ENCODE measurements at places on chromosomes 4 and X. TPM values are rescaled to one million over a fixed set of nuclear protein-coding genes. Genes with fewer than 3 reads are reported as not detected.
A peak's percentile ranks its signal among the peaks of the same experiment; 100 is the strongest.

ZFP92 gene
- 2.4 TPM for total RNA-seq

ATP2B3 gene
- not detected for total RNA-seq

DDX60 gene
- 47.6 TPM for total RNA-seq

GRPR gene
- not detected for total RNA-seq

GRCh38 chr4:77100234-77100633 is 24.4 kb upstream of the CCNI start:
- no peaks in the 10 kb centered on the region for H3K36me3 ChIP-seq
- H3K27me3 ChIP-seq, result no peaks in the 10 kb centered on the region
- H3K4me3 ChIP-seq, result no peak overlapping the region
- no peak for DNase-seq
- H3K27ac ChIP-seq, result no peak overlapping the region

DNA sequence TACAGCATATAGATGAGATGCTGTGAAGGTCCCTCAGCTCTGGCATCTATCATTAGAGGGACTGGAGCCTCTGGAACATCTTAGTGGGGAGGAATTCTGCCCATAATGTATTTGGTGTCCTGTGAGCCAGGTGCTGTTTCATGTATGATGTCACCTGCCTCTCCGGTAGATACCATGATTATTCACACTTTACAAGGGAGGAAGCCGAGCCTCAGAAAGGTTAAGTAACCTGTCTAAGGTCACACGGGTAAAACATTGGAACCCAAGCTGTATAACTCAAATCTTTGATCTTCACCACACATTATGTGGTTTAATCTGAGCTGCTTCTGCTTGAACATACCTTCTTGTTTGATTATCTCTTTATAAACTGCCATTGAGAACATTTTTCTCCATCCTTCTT is 442.8 kb downstream of the BCOR start:
- H3K27me3 ChIP-seq, result no peaks in the 10 kb centered on the region
- no peak overlapping the region for H3K4me3 ChIP-seq
- H3K27ac ChIP-seq, result no peak overlapping the region
- DNase-seq, result no peak
- no peaks in the 10 kb centered on the region for H3K4me1 ChIP-seq
- H3K36me3 ChIP-seq, result no peaks in the 10 kb centered on the region

DNA sequence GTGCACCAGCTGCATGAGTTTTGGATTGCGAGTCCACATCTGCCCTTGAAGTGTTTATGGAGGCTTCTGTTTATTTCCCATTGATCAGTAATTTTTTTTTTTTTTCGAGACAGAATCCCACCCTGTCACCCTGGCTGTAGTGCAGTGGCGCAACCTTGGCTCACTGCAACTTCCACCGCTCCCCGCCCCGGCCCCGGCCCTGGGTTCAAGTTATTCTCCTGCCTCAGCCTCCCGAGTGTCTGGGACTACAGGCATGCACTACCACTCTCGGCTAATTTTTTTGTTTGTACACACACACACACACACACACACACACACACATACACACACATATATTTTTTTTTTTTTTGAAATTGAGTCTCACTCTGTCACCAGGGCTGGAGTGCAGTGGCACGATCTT is 46.1 kb downstream of the SMAD1 start:
- H3K27me3 ChIP-seq, result no peaks in the 10 kb centered on the region
- no peak overlapping the region for H3K27ac ChIP-seq
- no peak for DNase-seq
- peaks cover 8% of the 10 kb centered on the region for H3K4me1 ChIP-seq
- no peaks in the 10 kb centered on the region for H3K36me3 ChIP-seq
- no peak overlapping the region for H3K4me3 ChIP-seq

DNA sequence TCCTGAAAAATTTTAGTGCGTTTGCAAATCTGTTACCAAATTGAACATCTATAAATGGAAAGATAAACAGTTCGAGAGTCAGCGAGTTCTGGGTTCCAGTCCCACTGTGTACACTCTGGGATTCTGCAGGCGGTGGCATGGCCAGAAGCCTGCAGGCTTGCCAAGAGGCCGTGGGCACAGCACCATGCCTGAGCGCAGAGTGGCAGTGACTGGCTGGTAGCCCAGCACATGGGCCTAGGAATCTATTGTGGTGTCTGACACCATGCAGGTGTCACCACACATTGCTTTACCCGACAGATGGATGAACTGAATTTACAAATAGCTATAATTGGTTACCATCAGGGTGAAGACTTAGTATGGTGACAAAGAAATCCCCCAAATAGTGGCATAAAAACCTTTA is 71.7 kb upstream of the TLR3 start:
- no peaks in the 10 kb centered on the region for H3K4me1 ChIP-seq
- no peak overlapping the region for H3K4me3 ChIP-seq
- no peak for DNase-seq
- no peaks in the 10 kb centered on the region for H3K36me3 ChIP-seq
- H3K27ac ChIP-seq, result no peak overlapping the region

DNA sequence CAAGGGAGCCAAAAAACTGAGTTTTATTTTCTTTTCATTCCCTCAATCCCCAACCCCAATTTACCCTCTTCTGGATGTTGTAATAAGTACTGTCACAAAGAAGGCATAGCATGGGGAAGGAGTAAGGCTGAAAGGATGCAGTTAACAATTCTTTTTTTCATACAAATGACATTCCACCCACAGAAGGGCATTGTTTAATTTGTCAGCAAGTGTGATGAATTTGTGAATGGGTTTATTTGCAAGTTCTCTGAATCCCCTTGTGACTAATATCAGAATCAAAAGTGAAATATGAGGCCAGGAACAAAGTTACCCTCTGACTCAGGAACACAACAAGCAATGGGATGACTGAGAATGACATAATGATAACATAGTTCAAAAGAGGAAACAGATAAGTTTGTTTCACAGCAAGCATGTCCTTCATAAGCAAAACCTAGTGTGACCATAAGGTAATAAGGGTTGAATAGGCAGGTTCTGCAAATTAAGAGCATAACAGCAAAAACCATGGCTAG is 2.1 kb downstream of the GEMIN8 start:
- H3K4me3 ChIP-seq, result no peak overlapping the region
- peaks cover 39% of the 10 kb centered on the region for H3K4me1 ChIP-seq
- H3K36me3 ChIP-seq, result no peaks in the 10 kb centered on the region
- no peak for DNase-seq
- peak overlapping the region; percentile 89 for H3K27ac ChIP-seq

DNA sequence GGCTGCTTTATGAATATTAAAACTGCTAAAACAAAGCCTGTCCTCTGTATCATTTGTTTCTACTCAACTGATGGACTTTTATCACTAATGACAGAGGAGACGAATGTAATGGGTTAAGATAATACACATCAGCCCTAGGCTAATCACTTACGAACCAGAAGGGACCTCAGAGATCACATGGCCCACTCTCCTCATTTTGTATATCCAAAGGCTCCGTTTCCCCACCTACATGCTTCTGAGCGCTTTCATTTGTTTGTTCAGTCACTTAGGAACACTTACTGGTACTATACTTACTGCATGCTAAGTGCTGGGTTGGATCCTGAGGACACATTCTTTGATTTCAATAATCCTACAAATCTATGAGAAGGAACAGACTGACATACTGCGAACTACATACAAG is 169.3 kb downstream of the CEP135 start:
- H3K36me3 ChIP-seq, result no peaks in the 10 kb centered on the region
- H3K27ac ChIP-seq, result no peak overlapping the region
- peaks cover 4% of the 10 kb centered on the region for H3K4me1 ChIP-seq
- no peaks in the 10 kb centered on the region for H3K27me3 ChIP-seq

DNA sequence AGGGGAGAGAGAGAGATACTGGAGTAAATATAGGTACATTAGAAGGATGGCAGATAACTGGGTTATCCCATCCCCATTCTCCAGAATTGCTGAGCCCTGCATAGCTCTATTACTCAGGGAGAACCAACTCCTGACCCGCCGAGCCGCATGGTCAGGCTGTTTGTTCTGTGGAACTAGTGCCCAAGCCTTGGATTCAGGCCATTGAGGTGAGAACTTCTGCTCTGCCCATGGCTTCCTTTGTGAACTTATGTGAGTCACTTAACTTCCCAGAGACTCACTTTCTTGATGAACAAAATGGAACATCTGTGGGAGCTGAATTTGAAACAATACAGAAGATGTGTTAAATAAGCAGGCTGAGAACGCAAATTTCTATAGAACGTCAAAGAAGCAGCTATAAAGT is 54.2 kb downstream of the SPATA18 start:
- H3K27me3 ChIP-seq, result no peaks in the 10 kb centered on the region
- no peak overlapping the region for H3K4me3 ChIP-seq
- no peak for DNase-seq
- H3K27ac ChIP-seq, result no peak overlapping the region

- no peak overlapping the region for H3K27ac ChIP-seq
- H3K27me3 ChIP-seq, result no peaks in the 10 kb centered on the region
- no peak overlapping the region for H3K4me3 ChIP-seq
- H3K36me3 ChIP-seq, result no peaks in the 10 kb centered on the region
Observed at GRCh38 chrX:1273896-1274295, 5.3 kb downstream of the CSF2RA start.
